ENCODE measurements at places on chromosomes 12 and 14.

DNA sequence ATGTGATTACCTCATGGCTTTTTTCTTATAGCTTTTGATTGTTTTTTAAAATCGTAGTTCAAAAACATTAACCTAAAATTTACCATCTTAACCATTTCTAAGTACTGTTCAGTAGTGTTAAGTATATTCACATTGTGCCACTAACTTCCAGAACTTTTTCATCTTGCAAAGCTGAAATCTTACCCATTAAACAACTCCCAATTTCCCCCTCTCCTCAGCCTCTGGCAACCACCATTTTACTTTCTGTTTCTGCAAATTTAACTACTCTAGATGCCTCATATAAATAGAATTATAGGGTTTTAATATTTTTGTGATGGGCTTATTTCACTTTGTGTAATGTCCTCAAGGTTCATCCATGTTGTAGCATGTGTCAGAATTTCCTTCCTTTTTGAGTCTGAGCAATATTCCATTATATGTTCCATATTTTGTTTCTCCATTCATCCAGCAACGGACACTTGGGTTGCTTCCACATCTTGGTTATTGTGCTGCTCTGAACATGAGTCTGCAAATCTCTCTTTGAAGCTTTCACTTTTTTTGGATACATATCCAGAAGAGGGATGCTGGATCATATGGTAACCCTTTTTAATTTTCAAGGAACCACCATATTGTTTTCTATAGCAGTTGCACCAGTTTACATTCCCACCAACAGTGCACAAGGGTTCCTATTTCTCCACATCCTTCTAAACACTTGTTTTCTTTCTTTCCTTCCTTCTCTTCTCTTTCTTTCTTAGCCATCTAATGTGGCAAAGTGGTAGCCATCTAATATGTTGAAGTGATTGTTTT, 5.0 kb downstream of the HIF1A start:
- no peak for DNase-seq

DNA sequence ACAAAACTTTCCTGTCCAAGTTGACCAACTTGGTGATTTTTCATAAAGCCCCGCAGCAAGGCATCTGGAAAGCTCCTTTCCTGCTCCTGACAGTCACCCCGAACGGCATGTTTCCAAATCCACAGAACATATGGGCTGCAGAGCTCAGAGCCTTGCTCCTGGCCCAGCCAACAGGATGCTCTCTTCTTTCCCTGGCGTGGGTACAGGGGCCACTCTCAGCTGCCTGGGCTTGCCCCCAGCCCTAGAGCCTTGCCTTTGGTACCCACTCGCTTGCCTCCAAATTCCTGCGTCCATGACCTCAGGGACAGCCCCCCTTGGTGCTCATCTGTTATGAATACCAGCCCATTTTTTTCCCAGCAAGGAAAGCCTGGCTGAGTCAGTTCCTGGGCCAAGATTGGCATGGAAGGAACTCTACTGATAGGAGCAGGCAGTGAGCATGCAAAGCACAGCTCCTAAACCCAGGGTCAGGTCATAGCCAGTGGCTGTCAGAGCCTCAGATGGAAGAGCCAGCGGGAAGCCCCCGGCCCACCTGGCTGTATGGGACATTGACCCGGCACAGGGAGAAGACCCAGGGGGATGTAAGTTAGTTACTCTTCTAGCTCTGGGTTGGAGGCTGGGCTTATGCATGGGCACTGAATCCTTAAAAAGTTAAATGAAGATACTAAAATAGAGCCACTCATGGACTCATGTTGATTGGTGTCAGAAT, 105.3 kb upstream of the RTL1 start:
- no peak for DNase-seq

DNA sequence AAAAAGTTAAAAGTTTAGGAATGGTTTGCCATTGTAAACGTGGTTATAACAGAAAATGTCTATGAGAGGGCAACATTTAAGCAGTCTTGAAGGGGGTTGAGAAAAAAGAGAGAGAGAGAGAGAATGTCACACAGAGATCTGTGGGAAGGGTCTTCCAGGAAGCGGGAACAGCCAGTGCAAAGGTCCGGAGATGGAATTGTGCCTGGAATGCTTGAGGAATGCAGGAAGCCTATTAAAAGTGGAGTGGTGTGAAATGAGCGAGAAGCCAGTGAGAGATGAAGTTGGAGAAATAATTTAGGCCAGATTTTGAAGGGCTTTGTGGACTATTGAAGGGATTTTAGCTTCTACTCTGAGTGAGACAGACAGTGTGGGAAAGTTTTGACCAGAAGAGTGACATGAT, 406.8 kb upstream of the TBX3 start:
- no peak for DNase-seq

GRCh38 chr12:121579190-121579791, 1.5 kb downstream of the KDM2B start:
- DNase-seq, result no peak

DNA sequence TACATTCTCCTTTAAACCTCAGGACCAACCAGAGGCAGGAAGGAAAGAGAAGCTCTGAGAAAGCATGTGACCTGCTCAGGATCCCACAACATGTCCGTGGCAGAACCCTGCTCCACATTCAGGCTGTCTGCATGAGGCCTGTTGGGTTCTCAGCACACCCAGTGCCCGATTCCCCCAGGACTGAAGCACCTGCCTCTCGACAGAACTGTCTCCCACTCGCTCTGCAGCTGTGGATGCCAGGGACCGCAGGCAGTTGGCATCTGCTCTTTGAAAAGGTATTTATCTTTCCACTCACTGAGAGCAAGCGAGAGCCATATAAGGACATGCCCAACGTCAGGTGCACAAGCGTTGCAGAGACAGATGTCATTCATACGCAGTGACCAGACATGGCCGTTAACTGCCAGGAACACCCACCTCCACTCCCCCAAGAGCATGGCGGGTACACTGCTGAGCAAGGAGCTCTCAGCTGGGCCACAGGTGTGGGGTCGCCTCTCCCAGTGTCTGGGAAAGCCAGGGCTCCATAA, 18.9 kb downstream of the PITPNM2 start:
- no peak for DNase-seq

DNA sequence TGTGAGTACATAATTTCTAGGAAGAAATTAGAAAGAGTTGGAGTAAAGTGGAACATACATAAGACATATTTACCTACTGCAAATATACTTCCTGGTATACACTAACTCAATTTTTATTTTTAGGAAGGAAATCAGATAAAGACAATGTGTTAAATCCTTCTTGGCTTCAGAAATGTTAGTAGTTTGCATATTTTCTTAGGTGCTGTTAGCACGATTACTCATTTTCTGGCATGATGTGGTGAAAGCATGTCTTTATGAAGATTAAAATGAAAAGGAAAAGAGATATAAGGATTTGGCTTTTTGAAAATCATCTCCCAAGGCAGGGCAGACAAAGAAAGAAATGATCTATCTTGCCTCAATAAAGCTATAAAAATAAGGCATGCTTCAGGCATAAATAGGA, 287.6 kb upstream of the E2F7 start:
- DNase-seq, result no peak

GRCh38 chr12:27840229-27840999, 60.4 kb upstream of the MANSC4 start:
- DNase-seq, result no peak

DNA sequence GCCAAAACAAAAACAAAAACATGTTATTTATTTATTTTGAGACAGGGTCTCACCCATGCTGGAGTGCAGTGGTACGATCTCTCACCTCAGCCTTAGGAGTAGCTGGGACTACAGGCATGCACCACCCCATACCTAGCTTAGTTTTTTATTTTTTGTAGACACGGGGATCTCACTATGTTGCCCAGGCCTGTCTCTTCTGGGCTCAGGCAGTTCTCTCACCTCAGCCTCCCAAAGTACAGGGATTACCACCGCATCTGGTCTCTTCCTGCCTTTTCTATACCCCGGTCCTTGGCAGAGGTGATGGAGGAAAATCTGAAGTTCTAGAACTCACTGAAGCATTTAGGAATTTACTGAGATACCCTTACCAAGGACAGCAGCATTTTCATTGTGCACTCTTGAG, 6.8 kb upstream of the IRF2BPL start:
- DNase-seq, result no peak

- DNase-seq, result no peak
Observed at GRCh38 chr12:67855103-67855502, 134.1 kb upstream of the IFNG-AS1 start.
